ENCODE measurements at places on chromosomes 11 and 22.

DNA sequence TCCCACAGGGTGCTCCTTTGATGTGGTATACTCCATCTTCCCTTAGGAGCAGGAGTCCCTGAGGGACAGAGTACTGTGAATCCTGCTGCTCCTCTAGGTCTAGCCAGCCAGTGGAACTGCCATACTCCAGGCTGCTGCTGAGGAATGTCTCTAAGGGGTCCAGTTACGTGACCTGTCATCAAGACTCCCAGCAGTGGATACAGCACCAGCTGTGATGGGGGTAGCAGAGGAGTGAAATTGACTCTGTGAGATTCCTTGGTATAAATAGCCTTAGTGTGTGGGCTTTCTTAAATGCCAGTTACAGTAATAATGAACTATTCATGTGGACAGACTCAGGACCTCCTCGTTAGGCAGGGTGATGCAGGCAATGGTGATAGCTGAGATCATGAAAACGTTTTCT is 140.4 kb upstream of the LUZP2 start:
- DNase-seq: no peak

- DNase-seq: peak; percentile 67
Observed at GRCh38 chr11:111846636-111847035, 24.7 kb downstream of the ALG9 start.

- peak; percentile 74 for DNase-seq
Observed at GRCh38 chr11:95705485-95706124, 84.0 kb downstream of the FAM76B start.

- no peak for DNase-seq
Observed at GRCh38 chr11:82405421-82405820, 328.2 kb downstream of the FAM181B start.

DNA sequence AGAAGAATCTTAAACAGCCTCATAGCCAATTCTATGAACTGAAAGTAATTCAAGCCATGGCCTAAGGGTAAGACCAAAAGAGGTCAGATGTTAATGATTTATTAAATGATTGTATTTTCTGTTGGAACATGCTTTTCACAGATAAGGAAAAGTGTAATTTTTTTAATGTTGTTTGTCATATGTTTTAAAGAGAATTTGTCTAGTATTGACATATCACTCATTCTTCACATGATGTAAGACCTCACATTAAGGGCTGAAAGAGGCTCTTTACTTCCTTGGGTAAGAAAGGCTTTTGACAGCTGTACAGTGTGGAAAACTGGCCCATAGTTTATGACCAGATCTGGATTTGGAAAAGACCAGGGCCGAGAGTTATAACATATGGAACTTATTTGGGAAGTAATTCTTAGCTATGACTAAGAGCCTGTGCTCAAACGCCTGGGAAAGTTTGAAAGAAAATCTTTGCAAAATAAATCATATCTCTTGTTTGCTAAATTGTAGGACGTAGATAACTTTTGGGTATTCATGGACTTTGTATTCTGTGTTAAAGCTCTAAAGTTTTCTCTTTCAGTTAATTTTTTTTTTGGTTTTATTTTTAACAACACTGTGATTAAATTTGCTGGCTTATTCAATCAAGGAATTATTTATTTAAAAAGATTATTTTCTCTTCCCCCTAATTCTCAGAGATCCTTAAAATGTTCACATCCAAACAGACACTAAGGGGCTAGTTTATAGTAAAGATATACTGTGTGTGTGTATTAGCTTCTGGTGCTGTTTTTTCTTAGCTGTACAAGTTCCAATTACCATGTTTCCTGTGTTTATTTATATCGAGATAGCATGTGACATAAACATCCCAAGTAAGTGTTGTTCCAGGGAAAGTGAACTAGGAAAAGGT is 162.2 kb downstream of the ARHGAP42 start:
- peak; percentile 87 for DNase-seq

DNA sequence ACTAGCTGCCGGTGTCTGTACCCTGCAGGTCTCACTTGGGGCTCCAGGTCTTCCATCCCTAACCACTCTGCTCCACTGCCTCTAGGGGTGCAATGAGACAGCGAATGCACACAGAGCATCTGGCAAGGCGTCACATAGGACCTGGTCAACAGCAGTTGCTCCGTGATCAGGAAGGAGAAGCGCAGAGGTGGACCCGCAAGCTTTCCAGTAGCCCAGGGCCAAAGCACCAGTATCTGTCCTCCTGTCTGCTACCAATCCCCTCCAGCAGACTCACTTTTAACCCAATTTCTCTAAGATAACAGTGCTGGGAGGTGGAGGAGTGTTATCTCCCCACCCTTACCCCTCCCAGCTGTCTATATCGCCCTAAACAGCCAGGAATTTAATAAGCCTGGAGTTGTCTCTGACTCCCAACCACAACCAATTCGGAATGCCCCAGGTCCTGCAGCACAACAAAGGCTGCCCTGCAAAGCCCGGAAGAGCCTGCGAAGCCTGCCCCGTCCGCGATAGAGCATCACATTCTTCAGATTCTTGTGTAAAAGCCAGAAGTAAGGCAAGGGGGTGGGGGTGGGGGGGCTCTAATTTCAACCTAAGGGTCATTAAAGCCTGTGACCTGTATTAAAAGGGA is 19.3 kb downstream of the MYH9 start:
- peak; percentile 97 for DNase-seq

GRCh38 chr11:23620617-23621016 is 760.3 kb upstream of the CCDC179 start:
- DNase-seq: no peak

DNA sequence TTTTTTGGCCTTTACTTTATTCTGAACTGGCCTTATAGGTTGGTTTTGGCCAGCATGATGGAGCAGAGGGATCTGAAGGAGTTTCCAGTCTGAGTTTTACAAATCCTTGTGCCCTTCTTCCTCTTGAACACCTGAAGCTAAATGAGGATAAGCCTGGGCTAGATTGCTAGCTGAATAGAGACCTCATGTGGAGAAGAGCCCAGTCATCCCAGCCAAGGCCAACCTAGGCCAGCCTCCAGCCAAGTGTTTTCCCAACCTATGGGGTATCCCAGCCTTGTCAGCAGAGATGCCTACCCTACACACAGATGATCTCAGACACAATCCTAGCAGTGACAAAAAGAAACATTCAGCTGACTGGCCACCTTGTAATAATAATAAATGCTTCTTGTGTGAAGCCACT is 966 bp upstream of the CASP12 start:
- DNase-seq: no peak

GRCh38 chr22:23533328-23533762 is 46.7 kb downstream of the IGLL1 start:
- peak; percentile 11 for DNase-seq

GRCh38 chr11:128949791-128950454 is 7.3 kb upstream of the TP53AIP1 start:
- no peak for DNase-seq

DNA sequence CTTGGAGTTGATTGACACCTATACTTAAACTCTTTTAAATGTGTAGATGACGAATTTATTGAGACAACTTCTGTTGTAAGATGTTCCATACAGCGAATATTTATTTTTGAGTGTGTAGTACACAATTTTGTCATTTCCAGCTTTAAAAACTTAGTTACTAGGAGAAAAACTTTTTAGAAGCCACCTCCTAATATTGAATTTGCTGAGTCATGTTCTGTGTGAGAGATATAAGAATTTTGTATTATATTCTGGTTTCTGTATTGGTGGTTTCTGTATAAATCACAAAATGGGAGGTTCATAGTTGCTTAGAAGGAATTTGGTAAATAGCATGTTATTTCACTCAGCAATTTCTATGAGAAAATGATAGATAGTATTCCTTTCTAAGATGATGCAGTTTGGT is 171.3 kb downstream of the WNT11 start:
- DNase-seq: no peak

- DNase-seq: no peak
Observed at GRCh38 chr22:31628969-31629708, 32.9 kb downstream of the PISD start.

GRCh38 chr11:15027956-15028355 is 45.4 kb upstream of the CALCB start:
- DNase-seq: no peak

- no peak for DNase-seq
Observed at GRCh38 chr22:31103111-31103510, 4.3 kb downstream of the SELENOM start.

DNA sequence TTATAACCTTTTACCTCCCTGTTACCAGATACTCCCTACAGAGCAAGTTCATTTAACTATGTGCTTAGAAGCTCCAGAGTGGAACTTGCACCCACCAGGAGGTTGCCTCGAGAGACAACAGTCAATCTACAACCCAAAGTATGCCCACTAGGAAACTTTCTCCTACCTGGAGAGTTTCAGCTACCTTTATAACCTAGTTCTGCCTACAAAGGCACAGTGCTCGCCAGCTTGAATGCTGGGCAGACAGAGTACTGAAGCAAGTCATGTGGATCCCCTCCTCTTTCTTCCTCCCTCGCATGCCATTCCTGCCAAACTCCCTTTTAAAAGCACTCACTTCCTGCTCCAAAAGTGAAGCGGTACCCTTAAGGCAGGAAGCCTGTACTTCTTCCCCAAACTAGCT is 258.9 kb downstream of the SWAP70 start:
- peak; percentile 27 for DNase-seq

GRCh38 chr11:132361011-132361550 is 990.7 kb downstream of the NTM start:
- DNase-seq: no peak

GRCh38 chr11:19193916-19194315 is 7.9 kb downstream of the CSRP3 start:
- DNase-seq: no peak

DNA sequence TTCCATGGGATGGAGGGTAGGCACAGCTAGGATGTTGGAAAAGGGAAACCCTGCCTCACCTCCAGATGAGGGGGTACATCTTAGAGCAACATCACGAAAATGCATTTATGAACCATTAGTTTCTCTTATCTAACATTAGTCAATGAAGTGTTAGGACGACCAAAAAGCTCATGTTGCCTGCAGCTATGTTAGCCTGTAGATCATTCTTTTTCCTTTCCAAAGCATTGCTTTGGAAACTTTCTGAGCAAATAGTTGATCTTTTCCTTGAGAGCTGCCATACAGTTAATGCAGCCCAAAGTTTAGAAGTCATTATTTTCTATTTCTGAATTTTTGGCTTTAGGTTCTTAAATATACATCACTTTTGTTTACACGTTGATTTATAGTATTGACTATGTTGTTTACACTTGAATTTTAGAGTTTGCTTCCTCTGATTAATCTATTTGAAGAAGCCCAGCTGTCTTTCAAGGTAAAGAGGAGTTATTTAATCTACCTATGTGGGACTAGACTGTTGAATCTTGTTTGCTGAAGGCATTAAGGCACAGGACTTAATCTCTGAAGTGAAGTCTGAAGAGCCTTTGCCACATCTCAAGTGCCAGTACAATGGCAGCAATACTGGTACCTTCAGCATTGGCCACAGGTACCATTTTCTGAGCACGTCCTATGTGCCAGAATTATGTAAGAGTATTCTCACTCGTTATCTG is 11.0 kb downstream of the POU2AF3 start:
- DNase-seq: no peak

GRCh38 chr11:12540913-12541582 is 133.2 kb upstream of the TEAD1 start:
- DNase-seq: peak; percentile 94

DNA sequence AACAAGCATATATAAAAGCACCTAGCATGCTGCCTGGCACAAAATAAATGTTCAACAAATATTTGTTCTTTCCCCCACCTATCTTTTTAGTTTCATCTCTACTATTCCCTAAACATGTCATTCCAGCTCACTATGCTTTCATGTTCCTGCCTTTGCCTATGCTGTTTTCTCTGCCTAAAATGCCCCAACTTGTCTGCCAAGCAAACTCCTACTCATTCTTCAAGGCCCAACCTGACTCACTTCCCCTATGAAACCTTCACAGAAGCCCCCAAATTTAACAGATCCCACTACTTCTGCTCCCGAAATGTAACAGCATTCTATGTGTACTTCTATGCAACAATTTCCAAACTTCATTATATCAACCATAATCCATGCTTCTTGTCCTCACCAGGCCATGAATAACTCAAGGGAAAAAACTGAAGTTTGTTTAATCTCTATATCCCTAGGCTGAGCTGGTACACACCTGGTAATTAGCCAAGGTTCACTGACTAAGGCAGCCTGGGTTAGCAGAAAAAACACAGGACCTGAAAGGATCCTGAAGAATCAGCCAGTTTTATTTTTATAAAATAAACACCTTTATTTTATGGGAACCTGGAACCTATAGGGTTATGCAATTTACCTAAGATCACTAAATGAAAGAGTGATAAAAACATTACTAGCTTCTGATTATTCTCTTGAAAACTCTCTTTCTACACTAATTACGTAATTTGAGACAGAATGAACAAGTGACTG is 72.2 kb downstream of the PAK1 start:
- DNase-seq: no peak

GRCh38 chr11:69499918-69500284 is 18.4 kb downstream of the LINC01488 start:
- DNase-seq: no peak

- no peak for DNase-seq
Observed at GRCh38 chr11:75443043-75443442, 10.0 kb upstream of the KLHL35 start.

DNA sequence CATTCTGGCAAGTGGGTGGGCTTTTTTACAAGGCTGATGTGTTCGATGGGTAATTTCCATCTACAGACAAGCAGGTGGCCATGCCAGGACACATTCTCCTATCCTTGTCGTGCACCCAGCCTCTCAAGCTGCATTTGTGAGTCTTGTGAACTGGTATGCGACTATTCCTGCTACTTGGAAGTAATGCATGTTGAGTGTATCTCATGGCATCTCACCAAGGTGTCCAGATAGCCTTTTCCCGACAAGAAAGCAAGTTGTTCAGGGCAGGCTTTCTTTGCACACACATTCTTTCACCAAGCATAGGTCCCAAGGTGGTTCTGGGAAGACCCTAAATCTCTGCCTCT is 18.8 kb upstream of the SYT13 start:
- no peak for DNase-seq

GRCh38 chr11:93560199-93560932 is 17.2 kb upstream of the SMCO4 start:
- DNase-seq: no peak

DNA sequence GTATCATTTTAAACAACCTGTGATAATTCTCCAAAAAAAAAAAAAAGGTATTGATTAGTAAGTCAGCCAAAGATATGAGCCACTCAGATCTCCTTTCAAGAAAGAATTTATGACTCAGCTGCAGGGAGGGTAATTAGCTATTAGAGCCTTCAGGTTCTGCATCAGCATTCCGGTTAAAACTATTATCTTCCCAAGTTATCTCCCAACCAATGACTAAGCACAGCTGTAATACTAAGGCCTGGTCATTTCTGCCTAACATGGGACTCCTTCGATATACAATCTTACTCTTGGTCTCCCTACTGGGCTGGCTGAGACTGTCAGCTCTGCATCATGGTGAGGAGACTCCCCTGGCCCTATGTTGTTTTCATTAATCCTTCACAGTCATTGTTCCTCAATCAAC is 60.4 kb downstream of the SBF2 start:
- peak; percentile 90 for DNase-seq

GRCh38 chr22:36546092-36546804 is 17.3 kb upstream of the EIF3D start:
- DNase-seq: peak; percentile 56
